Spleen (tissue), 13 donors: ENCODE measurements at places on chromosomes 1 and 21. TPM values are rescaled to one million over a fixed set of nuclear protein-coding genes. Genes with fewer than 3 reads are reported as not detected.

DNA sequence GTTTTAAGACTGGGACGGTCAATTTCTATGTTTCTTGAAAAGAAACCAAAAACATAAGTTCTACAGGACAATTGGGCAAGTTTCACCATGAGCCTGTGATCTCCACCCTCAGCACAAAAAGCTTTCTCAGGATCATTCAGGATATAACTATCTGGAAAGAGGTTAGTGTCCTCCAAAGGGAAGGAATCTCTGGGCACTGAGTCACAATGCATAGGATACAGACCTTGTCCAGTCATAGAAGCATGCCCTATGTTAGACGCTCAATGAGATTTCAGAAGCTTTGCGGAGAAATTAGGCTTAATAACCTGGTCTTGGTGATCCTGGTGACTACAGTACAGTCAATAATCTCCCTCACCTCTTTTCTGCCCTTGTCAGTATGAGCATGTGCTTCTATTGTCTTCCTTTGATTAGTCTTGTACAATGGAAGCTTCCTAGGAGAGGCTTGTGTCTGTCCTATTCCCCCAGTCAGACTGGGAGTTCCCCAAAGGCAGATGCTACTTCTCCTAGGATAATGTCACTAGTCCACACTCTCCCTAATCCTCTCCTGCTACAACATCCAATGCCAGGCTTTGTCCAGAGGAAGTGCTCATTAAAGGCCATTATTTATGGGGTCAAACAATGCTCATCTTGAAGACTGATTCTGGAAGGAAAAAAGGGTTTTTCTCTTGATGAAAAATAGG lies 97.4 kb downstream of the KCNH1 start:
- no peak for DNase-seq

GRCh38 chr1:208216062-208216461 lies 28.1 kb downstream of the PLXNA2 start:
- no peak for DNase-seq

DNA sequence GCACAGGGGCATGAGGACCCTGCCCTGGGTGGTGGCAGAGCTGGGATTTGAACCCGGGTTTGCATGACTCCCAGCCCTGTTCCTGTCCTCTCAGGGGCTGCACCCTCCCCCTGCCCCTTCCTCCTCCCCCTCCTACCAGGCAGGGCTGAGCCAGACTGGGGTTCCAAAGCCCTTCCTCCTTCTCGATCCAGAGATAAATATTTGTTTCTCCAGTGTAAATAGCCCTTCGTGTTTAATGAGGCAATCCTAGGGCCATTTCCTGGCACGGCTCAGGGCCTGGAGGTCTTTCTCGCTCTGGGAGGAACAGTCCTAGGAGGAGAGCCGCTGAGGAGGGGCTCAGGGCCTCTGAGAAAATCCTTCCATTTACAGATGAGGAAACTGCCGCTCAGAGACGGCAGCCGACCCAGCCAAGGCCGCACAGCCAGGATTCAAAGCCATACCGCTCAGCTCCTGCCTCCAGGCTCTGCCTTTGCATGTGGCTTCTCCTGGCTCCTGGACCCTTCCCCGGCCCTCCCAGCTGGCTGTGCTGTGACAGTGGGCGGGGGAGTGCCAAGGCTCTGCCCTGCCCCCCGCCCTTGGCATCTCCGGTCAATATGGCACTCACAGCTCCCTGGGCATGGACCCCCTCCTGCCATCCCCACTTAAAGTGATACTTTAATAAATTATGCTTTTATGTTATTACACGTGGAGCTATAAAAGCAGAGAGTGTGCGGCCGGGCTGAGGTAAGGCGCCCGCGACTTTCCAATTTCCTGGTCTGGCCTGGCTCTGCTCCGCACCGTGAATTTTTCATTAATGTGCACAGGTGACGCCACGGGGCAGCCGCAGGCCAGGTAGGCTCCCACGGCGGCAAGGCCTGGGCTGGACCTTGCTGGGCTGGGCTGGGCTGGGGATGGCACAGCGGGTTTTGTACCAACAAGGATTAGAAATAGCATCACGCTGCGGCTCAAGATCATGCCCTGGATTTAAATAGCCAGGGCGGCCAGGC lies 114.7 kb upstream of the WNT4 start:
- no peak for DNase-seq

GRCh38 chr1:25971066-25971810 lies 26.6 kb downstream of the PAFAH2 start:
- no peak for DNase-seq

DNA sequence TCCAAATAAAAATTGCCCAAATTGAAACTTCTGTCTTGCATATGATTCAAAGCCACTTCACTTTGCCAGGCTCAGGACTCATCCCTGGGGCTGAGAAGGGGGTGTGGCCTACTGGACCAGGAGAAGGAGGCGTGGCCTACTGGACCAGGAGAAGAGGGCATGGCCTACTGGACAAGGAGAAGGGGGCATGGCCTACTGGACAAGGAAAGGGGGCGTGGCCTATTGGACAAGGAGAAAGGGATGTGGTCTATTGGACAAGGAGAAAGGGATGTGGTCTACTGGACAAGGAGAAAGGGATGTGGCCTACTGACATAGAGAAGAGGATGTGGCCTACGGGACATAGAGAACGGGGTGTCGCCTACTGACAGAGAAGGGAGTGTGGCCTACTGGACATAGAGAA lies 405.3 kb downstream of the RRAGC start:
- DNase-seq: no peak

DNA sequence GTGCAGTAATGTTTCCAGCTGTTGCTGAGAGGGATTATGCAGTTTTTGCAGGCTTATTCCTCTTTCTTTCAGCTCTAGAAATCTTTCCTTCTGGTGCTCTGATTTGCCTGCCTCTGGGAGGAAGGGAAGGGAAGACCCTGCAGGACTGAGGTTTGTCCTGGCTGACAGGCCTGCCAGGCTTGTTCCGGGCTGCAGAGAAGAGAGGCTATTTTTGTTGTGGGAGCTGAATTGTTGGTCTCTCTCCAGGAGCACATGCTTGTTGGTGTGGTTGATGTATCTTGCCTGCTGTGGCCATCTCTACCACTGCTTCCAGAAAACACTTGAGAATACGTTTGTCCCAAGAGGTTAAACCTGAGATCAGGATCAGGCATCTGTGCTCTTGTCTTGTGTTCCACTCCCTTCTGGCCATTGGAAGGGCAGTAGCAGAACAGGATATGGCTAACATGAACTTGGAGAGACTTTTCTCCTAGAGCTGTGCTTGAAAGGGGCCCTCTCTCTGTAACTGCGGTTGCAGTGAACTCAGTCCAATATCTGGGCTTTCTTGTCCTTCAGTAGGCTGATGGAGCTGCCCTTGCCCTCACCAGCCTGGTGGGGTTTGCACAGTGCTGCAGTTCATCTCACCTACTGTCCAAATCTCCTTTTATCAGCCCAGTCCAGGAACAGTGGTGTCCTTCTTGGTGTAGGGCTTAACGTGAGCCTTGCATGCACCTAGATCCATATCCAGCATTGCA lies 21.5 kb upstream of the SLC25A34 start:
- no peak for DNase-seq

The CNKSR1 gene
- 1.0 TPM for total RNA-seq
